ENCODE measurements at places on chromosomes 5 and 9.

- no peak for DNase-seq
Observed at GRCh38 chr9:123642291-123643278, 286.6 kb downstream of the CRB2 start.

GRCh38 chr9:88980740-88981203, 10.5 kb upstream of the S1PR3 start:
- DNase-seq, result no peak

DNA sequence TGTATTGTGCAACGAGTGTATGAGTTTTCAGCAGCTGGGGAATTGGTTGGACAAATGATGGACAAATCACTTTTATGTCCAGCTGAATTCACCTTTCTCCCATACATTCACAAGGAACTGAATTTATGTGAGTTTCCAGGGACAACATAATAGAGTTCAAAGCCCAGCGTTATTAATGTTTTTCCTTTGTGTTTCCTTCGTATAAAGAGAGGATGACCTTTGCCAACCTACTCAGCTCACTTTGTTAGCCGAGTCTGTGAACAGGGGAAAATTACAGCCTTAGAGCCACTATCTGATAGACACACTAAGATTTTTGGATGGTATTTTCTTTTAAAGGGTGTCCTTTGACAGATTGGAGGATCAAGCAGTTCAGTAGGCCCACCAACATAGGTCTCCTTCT, 352.5 kb downstream of the KIF4B start:
- no peak for DNase-seq

- no peak for DNase-seq
Observed at GRCh38 chr5:124104344-124104743, 592.4 kb downstream of the CSNK1G3 start.

DNA sequence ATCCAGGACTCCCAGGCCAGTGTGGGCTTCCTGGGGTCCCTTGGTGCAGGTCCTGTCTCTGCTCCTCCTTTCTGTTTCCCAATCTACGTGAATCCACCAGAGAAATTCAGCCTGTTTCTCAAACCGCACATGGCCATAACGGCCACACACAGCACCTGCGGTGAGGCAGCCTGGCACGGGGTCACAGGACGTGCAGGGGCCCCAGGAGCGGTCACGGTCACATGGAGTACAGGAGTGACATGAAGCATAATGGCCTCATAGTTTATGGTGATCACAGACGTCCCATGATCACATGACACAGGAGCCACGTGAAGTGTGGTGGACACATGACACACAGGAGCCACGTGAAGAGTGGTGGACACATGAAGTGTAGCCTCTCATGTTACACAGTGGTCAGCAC, 248.5 kb upstream of the IRX4 start:
- no peak for DNase-seq

DNA sequence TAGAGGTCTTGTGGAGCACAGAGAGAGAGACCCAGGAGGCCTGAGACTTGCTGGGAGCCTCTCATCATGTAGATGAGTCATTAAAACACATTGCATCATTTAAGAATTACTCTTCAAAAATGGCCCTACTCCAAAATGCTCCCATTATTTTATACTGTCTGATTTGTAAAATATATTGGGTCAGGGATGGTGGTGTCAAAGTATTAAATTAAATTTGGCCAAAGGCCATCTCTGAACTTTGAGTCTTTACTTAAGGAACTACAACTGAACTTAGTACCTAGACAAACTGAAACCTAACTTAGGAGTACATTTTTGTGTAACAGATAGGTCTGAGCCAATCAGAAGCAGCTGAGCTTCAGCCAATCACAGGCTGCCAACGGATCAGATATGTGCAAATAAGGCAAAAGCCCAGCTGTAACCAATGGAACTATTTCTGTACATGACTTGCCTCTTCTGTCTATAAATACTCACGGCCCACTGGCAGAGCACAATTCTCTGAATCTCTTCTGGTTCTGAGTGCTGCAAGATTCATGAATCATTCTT, 657.2 kb downstream of the TLE1 start:
- DNase-seq, result no peak

DNA sequence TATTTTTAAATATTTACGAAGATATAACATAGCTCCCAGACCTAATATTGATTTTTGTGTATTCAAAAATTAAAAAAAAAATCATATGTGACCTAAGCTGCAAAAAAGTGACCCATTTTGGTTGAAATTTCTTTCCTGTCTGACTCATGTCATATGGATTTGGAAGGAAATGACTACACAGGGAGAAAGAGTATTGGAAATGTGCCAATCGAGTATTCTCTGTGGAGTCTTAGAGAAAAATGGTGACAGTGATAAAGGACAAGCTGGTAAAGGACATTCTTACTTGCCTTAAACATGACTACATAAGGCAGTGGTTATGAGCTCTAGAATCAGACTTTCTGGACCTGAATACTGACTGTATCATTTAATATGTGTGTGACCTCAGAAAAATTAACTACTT, 262.9 kb upstream of the PTPRD start:
- no peak for DNase-seq

Measured in stimulated activated CD4-positive, alpha-beta T cell treated with anti-CD3 and anti-CD28 coated beads, Interleukin-1b, Interleukin-23, amount 100 ng/mL, for 4 hours (primary cell).